ENCODE measurements at places on chromosomes 7 and 10. TPM values are rescaled to one million over a fixed set of nuclear protein-coding genes. Genes with fewer than 3 reads are reported as not detected.

Gene SYT15
- 3.8 TPM for total RNA-seq

Gene BTBD16
- 0.58 TPM for total RNA-seq

Gene GTF2IRD2
- 7.7 TPM for total RNA-seq

Gene HPSE2
- total RNA-seq: not detected

Gene INSYN2A
- 1.7 TPM for total RNA-seq

Gene STK17A
- total RNA-seq: 30.1 TPM

Gene NKX2-3
- not detected for total RNA-seq

Gene PPP1R17
- not detected for total RNA-seq

Gene ELN
- total RNA-seq: 0.08 TPM

Gene STN1
- total RNA-seq: 22.3 TPM

Gene SLC26A5
- not detected for total RNA-seq

Gene CPA2
- total RNA-seq: not detected

Gene TRIP6
- 58.6 TPM for total RNA-seq

Gene ATAD1
- total RNA-seq: 42.9 TPM

Gene ZPBP
- total RNA-seq: not detected

Gene C10orf105
- not detected for total RNA-seq

Gene LOXL4
- total RNA-seq: 1.5 TPM

Gene CCDC172
- total RNA-seq: not detected

Gene ZYX
- total RNA-seq: 131 TPM

Gene RTKN2
- total RNA-seq: 1.2 TPM

Gene RBP3
- total RNA-seq: not detected

Gene UFSP1
- 3.1 TPM for total RNA-seq

Gene NUTM2E
- 0.40 TPM for total RNA-seq

Gene SPDYE6
- total RNA-seq: not detected

Gene TBX20
- total RNA-seq: 2.9 TPM

Gene ATP5MK
- 435 TPM for total RNA-seq

Gene IKZF1
- total RNA-seq: not detected

Gene C10orf95
- 0.34 TPM for total RNA-seq

Gene PRRT4
- 0.36 TPM for total RNA-seq

Gene OR2AE1
- not detected for total RNA-seq

Gene A1CF
- total RNA-seq: not detected

Gene IKZF5
- 5.2 TPM for total RNA-seq

Gene CALML5
- not detected for total RNA-seq

Gene PRSS37
- not detected for total RNA-seq

Gene GIMAP4
- total RNA-seq: not detected

Gene TMEM209
- 16.9 TPM for total RNA-seq

Gene HOXA4
- total RNA-seq: 1.5 TPM

Gene CDK14
- 0.56 TPM for total RNA-seq

Gene YKT6
- 101 TPM for total RNA-seq

Gene NUDCD3
- total RNA-seq: 67.2 TPM

Gene GRID2IP
- not detected for total RNA-seq

Gene FAM131B
- total RNA-seq: 0.43 TPM

Gene TAS2R4
- 0.20 TPM for total RNA-seq

Gene NYAP1
- 4.2 TPM for total RNA-seq

Gene ICA1
- 1.0 TPM for total RNA-seq

Gene C10orf71
- not detected for total RNA-seq

Gene SLC26A3
- not detected for total RNA-seq

Gene CNTNAP2
- not detected for total RNA-seq

Gene CYP2C8
- total RNA-seq: not detected

Gene FAM25A
- not detected for total RNA-seq

Gene CYP3A4
- not detected for total RNA-seq

Gene IGF2BP3
- total RNA-seq: 28.8 TPM

Gene FZD1
- total RNA-seq: 2.2 TPM

Gene SMKR1
- total RNA-seq: 10.0 TPM

Gene MEIG1
- total RNA-seq: 1.00 TPM
